COLO829 (cell line): ENCODE measurements at places on chromosomes 7 and 10.
A peak's percentile ranks its signal among the peaks of the same experiment; 100 is the strongest.

GRCh38 chr7:2629746-2630681 lies 1.8 kb upstream of the TTYH3 start:
- DNase-seq = no peak

DNA sequence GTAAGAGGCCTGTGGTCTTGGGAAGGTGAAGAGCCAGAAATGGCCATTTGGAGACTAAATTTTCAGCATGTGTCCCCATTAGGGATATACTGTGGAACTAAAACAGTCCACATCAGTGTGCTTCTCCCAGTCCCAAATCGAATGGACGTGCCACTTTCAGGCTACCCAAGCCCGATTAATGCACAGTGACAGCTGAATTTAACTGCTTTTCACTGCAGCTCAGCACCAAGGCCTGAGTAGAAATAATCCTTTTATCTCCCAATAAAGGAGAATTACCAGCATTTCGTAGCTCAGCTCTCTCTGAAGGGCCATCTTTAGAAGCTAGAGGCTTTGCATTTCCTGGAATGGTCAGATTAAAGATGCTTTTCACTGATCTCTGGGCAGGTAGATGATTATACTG lies 183.3 kb downstream of the NPSR1 start:
- no peak for DNase-seq

GRCh38 chr10:125264091-125264490 lies 103.7 kb upstream of the CTBP2 start:
- DNase-seq = no peak

DNA sequence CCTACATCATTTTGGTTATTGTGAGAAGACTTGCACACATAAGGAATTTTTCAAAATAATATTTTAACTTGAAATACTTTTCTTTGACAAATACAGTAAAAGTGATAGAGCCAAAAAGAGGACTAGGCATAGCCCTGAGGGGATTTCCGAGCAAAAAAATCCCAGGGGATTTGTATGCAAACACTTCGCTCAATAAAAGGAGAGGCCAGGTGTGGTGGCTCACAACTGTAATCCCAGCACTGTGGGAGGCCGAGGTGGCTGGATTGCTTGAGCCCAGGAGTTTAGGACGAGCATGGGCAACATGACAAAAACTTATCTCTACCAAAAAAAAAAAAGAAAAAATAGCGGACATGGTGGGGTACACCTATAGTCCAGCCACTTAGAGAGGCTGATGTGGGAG lies 193.0 kb downstream of the PCDH15 start:
- DNase-seq = no peak

- no peak for DNase-seq
These were observed 165.6 kb downstream of the COL28A1 start for GRCh38 chr7:7370076-7370475.

GRCh38 chr7:155846156-155846555 lies 33.9 kb upstream of the SHH start:
- no peak for DNase-seq

- no peak for DNase-seq
These were observed 5.8 kb downstream of the TAS2R39 start for GRCh38 chr7:143188994-143189393.

DNA sequence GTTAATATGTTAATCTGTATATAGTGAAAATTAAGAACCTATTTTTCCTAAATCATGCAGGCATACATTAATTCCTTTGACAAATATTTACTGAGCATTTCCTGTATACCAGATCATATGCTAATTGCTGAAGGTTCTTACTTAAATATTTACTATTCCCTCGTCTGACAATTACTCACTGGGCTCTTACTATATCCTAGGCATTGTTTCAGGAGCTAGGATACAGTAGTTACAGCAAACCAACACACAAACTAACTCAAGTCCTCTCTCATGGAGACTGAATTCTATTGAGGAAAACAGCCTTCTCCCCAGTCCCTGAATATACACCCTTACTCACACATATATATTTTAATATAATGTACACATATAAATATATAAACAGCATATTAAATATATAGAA lies 786.0 kb downstream of the NRG3 start:
- no peak for DNase-seq

DNA sequence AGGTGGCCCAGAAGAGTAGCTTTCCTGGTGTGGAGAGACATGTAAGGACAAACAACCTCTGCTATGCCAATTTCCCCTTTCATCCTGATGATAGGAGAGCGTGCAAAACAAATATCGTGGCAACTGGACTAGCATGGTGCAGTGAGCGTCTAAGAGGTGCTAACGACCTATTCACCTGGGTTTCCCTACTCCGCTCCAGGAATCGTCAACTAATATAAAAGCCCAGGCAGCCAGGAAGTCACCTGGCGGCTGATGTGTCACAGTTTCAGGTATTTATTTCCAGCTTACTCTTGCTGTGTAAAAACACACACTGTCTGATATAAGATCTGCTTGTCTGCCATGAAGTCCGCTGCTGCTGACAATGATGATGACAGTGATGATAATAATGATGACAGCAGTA lies 56.5 kb upstream of the EFCAB10 start:
- no peak for DNase-seq

DNA sequence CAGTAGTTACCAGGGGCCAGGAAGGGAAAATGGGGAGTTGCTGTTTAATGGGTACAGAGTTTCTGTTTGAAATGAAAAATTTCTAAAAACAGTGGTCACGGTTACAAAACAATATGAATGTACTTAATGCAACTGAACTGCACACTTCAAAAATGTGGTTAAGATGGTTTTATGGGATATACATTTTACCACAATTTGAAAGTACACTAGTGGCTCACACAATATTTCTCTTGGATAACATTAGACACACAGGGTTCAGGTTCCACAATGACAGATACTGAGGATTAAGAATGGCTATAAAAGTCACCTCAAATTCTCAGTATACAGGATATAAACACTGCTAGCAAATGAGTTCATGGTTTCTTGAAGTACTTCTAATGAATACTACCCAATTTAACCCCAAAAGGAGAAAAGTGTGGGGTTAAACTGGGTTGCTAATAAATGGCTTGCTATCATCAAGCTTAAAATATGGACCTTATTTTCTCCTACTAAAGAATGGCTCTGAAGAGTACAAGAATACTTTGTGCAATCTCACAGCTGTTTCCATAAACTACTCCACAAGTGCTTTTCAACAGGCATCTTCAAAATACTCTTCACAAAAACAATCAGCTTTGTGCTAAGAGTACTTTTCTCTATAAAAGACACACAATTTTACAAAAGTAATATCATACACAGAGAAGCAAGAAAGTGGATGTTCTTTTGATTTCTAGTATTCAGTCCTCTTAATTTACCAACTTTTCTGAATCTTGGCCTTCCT lies 92.9 kb downstream of the SRPK2 start:
- DNase-seq = no peak

- DNase-seq = no peak
These were observed 143.7 kb downstream of the GPAM start for GRCh38 chr10:112039823-112040222.

- DNase-seq = no peak
These were observed 90.9 kb downstream of the CHST15 start for GRCh38 chr10:124002391-124003069.

GRCh38 chr7:70177166-70177565 lies 578.9 kb downstream of the AUTS2 start:
- no peak for DNase-seq

- no peak for DNase-seq
These were observed 53.1 kb upstream of the CHST15 start for GRCh38 chr10:124146483-124146882.

- peak; percentile 57 for DNase-seq
These were observed 5.9 kb upstream of the GARIN1A start for GRCh38 chr7:128666200-128666599.

GRCh38 chr10:119515511-119516045 lies 26.9 kb downstream of the RGS10 start:
- no peak for DNase-seq

DNA sequence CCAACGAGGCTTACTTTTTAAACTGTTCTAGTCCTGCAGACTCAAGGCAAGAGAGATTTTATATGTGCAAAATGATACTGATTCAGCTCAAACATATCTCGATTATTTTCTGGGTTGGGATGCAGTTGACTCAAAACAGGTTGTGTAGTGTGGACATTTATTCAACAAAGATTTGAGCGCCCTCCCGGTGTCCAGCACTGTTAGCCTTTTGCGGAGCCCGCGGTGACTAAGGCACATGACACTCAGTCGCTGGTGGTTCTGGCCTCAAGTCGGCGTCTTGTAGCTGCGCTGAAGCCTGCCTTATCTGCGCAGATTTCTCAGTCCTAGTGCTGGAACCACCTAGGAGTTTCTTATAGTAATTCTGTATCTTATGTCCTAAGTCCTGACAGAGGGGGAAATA lies 938 bp upstream of the CADPS2 start:
- peak; percentile 48 for DNase-seq

DNA sequence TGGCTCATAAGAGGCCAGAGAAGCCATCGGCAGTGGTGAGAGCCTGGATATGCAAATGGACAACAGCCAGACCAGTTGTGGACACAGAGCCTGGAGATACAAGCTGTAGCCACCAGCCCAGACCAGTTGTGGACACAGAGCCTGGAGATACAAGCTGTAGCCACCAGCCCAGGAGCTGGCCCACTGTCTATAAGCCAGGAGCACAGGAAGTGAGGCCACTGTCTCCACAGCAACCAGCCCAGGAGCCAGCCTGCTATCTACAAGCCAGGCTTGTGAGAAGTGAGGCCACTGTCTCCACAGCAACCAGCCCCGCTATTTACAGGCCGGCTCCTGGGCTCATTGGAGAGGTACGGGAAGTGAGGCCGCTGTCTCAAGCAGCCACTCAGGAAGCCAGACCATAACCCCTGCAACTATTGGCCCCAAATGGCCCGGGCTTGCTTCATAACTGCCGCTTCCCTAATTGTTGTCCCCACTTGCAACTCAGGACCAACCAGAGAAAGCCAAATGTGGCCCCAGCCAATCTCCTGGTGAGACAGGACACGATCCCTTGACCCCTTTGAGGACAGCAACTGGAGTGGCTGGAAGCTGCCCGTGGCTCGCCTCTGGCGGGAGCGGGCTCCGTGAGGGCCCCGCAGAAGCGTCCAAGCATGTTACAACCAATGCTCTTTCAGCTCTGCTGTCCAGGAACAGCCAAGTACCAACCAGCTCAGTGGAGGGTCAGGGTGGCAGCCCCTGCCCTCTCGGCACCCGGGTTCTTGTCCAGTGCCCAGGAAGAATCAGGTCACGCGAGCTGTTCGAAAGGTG lies 44.1 kb upstream of the CNPY1 start:
- no peak for DNase-seq

GRCh38 chr10:1179346-1180070 lies 123.3 kb downstream of the WDR37 start:
- DNase-seq = no peak
